G401 (cell line): ENCODE measurements at places on chromosomes 4 and X.

DNA sequence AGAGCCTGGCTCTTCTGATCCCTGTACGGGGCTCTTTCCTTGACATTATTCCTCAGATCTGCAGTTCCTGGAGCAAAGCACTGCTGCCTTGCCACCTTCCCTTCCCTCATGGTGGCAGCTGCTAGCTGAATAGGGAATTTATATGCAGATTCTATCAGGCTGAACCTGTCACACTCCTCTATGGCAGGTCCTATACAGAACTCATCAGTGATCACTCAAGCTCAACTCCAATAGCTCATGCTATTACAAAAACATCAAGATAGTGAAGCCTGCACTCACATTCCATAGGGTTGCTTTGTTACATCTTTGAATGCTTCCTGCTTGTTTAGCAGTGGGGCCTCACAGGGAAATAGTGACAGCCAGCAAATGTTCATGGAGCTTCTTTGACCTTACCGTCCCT is 71.7 kb downstream of the SLC2A9 start:
- DNase-seq, result no peak

DNA sequence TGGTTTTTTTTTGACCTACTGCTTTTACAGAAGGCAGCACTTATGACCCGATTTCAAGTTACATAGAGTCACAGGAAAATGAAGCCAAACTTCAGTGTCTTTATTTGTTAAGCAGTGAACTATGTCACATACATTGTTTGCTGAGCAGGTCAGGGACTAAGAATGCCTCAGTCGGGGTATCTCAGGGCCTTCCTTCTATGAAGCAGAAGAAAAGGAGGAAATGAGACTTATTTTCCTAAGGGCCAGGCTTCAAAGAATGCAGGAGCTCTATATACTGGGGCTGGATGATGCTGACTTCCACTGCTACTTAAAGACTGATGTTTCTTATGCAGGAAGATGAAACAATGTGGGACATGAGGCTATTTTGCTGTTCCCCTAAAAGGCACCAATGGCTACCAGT is 558.4 kb upstream of the IGFBP7 start:
- no peak for DNase-seq

GRCh38 chr4:186105647-186106321 is 1.3 kb downstream of the FAM149A start:
- no peak for DNase-seq

DNA sequence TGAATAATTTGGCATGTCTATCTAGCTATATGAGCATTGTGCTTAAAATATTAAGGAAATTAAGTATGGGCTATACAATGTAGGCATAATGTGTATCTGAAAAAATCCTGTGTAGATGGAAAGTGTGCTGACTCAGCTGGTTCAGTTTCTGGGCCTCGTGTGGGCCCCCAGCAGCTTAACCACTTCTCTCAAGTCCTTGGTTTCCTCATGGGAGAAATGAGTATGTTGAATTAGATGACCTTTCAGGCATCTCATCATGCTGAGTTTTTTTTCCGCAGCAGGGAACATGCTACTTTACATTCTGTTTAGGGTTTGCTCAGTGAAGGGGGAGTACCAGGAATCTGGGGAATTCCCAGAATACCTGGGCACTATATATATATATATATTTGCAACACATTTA is 30.5 kb downstream of the RHOH start:
- no peak for DNase-seq

GRCh38 chr4:151359576-151359975 is 34.2 kb upstream of the SH3D19 start:
- DNase-seq, result no peak

DNA sequence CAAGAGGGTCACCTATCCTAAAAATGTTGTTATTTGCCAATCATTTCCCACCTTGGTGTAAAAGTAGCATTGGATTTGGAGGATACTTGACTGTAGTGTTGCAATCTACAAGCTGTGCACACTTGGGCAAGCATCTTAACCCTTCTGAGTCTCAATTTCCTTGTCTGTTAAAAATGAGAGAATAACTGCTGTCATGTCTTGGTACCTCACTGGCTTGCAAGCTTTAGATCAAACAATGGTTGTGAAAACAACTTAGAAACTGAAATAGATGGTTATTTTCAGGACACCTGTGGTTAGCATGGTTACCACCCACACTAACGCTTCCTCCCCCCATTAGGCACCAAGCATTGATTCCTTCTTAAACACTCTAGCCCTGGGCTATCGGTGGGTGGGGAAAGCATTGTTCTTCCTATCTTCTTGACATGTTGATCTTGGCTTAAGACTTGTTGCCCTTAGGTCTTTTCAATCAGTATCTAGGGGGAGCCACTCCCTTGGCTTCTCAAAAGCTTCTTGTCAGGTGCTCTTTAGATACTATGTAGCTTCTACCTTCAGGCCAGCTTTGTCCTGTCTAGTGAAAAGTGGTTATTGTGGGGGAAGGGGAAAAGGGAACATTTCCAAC is 10.6 kb upstream of the AMOT start:
- no peak for DNase-seq

DNA sequence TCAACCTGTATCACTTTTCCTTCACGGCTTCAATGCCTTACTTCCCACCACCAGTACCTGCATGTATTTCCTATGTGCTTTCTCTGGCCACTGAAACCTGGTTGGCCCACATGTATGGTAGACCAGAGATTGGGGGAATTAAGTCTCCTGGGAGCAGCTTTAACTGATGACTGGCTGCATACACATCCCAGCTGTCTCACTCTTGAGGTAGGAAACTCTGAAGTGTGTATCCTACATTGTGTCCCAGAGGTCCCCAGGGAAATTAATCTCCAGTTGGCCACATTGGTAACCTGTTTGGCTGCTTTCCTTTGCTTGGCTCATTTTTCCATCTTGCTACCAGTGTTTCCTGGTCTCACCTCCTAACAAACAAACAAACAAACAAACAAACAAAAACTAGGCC is 124.4 kb downstream of the ZNF827 start:
- no peak for DNase-seq

GRCh38 chrX:39883666-39884065 is 214.1 kb downstream of the BCOR start:
- DNase-seq, result no peak

DNA sequence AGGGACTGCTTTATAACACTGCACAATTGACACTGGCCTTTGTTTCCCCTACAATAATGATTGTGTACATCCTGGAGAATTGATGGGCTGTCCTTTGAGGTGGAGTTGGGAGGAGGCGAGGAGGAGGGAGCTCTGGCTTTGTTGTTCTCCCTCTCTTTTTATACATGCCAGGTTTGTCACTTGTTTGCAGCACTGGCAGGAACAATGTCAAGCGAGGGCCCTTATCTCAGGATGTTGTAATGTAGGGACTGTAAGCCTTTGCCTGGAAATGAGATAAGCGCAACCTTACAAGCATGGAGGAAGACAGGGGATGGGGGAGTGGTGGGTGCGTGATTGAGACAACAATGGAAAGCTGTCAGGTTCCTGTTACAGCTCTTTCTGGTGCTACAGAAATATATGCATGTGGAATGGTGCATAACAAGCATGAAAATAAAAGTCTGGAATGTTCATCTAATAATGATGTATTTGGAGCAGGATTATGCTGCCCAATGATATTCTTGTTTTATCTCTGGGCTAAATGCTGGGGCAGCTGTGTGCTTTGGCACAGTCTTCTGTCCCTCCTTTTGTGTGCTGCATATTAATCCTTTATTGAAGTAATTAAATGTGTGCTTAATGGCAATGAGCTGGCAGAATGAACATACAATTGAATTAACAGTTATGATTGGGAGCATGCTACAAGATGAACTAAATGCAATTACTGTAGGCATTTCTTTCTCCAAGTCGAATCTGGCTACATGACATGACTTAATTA is 294.4 kb downstream of the GPAT3 start:
- DNase-seq, result no peak

GRCh38 chr4:106315476-106315967 is 487 bp downstream of the TBCK start:
- no peak for DNase-seq

DNA sequence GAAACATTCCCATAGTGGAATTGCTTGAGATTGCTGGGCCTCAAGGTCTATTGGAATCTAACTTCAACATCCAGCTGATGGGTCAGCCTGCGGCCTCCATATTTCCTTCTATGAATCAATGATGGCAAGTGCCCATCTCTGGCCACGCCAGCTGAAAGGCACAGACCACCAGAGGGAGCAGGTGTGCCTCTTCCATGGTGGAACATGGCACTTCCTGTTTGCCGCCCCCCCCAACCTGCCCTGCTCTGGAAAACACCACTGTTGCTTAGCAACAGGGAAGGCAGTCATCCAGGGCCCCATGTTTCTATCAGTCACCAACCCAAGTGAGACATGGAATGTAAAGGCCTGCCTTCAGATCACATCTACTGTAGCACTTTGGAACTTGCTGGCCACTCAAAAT is 11.6 kb downstream of the PAGE4 start:
- DNase-seq, result peak; percentile 92

DNA sequence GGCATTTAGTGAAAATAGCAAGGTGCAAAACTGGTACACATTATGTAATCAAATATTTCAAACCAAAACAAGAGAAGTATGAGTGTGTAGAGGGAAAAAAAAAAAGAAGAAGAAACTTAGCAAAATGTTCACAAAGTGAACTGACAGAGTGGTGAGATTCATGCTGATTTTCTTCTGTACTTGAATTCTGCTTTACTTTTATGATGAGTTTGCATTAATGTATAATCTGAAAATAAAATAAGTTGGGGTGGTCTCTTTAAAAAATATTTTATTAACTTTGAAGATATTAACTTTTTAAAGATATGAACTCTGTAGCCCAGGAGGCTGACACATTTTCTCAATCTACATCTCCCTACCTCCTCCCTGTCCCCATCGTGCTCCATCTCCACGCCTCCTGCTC is 185.1 kb downstream of the QDPR start:
- DNase-seq, result no peak

DNA sequence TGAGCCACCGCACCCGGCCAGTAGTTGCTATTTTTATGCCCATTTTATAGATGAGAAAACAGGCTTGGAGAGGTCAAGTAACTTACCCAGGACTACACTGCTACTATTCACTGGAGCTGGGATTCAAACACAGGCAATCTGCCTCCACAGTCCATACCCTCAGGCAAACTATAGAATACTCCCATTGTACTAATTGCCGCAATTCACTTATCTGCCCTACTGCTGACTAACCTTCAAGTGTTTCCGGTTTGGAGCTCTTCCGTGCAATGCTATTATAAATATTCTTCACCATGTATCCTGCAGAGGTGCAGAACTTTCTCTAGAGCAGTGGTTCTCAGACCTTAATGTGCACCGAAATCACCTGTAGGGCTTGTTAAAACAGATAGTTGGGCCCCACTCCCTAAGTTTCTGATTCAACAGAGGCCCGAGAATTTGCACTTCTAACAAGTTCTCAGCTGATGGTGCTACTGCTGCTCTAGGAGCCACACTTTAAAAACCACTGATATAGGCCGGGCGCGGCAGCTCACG is 1.9 kb upstream of the G3BP2 start:
- DNase-seq, result no peak

- DNase-seq, result no peak
Observed at GRCh38 chrX:11967986-11968869, 170.0 kb upstream of the FRMPD4 start.

GRCh38 chr4:80216100-80216761 is 18.9 kb downstream of the PRDM8 start:
- no peak for DNase-seq

DNA sequence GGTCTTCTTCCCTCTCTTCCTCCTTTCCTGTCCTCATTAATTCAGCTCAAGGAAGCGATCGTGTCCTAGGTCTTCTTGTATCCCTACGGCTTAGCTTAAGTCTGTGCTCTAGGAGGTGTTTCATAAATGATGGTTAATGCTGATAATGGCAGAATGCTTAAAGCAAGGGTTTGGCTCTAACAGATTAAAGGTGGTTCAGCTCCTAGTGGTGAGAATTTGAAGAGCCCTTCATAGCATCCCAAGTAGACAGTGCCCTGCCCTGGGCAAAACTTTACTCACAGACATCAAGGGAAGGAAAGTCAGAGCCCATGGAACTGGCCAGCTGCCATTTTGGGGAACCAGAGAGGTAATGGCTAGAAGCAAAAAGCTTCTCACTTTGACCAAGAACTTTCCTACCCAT is 47.0 kb upstream of the PGRMC1 start:
- no peak for DNase-seq

- DNase-seq, result no peak
Observed at GRCh38 chrX:10395179-10395578, 225.2 kb downstream of the MID1 start.

DNA sequence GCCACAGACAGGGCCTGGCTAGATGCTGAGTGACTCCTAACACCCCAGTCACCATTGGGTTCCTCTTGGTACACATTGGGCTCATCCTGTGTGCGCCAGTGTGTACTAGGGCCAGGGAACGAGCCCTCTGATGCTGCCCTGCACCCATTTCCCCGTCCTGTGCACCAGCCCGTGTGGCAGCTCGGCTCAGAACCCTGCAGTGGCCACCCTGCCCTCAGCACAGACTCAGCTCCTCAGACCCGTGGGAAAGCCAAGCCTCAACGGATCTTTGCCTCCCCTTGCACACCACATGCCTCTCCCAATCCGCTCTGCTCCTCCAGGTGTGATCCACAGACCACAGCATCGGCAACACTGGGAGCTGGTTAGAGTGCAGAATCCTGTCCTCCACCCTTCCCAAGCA is 38.6 kb downstream of the EVC start:
- no peak for DNase-seq

GRCh38 chr4:48596336-48596735 is 106.3 kb downstream of the ZAR1 start:
- DNase-seq, result no peak

- no peak for DNase-seq
Observed at GRCh38 chrX:107678957-107679740, 50.8 kb downstream of the PRPS1 start.

- DNase-seq, result no peak
Observed at GRCh38 chrX:3738509-3738908, 25.1 kb upstream of the PRKX start.

- no peak for DNase-seq
Observed at GRCh38 chr4:115361781-115362180, 248.4 kb upstream of the NDST4 start.

DNA sequence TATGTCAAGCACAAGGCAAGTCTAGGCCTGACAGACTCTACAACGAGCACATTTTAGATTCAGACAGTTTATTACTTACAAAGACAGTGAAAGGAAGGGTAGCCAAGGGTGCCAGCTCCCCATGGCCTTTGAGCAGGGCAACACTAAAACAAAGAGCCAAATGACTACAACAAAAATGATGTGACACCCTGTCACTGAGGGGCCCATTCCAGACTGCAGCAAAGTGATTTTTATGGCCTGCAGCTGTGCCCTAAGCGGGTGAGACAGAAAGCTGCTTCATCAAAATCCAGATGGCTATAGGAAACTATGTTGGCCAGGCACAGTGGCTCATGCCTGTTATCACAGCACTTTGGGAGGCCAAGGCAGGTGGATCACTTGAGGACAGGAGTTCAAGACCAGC is 13.4 kb upstream of the RP2 start:
- DNase-seq, result no peak

GRCh38 chr4:15451181-15451865 is 18.4 kb upstream of the CC2D2A start:
- no peak for DNase-seq

- no peak for DNase-seq
Observed at GRCh38 chr4:163610648-163611047, 116.2 kb downstream of the TMA16 start.

GRCh38 chr4:157291071-157291470 is 70.5 kb downstream of the GRIA2 start:
- DNase-seq, result peak; percentile 46

GRCh38 chrX:39630344-39630743 is 467.4 kb downstream of the BCOR start:
- DNase-seq, result no peak

GRCh38 chr4:10703156-10703555 is 18.6 kb upstream of the CLNK start:
- DNase-seq, result no peak

- DNase-seq, result no peak
Observed at GRCh38 chr4:123463869-123464268, 67.3 kb downstream of the SPRY1 start.
